Activated naive CD8-positive, alpha-beta T cell treated with anti-CD3 and anti-CD28 coated beads for 36 hours (primary cell): ENCODE measurements at places on chromosomes 2 and 18.

DNA sequence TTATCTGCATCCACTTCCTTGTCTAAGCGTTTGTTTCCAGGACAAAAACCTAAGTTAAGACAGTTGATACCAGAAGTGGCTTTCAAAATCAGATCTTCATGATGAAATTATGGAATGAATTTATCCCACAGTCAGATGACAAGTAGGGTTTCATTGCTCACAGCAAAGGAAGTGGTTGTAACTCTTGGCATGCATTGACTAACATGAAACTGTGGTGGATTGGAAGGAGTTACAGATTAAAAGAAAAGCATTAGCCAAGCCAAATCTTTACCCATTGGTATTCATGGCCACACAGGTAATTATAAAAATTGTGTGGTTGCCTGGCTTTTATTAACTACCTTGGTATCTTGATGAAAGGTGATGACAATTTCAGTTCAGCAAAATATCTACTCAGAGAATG lies 438.0 kb upstream of the NXPH2 start:
- no peak for DNase-seq

DNA sequence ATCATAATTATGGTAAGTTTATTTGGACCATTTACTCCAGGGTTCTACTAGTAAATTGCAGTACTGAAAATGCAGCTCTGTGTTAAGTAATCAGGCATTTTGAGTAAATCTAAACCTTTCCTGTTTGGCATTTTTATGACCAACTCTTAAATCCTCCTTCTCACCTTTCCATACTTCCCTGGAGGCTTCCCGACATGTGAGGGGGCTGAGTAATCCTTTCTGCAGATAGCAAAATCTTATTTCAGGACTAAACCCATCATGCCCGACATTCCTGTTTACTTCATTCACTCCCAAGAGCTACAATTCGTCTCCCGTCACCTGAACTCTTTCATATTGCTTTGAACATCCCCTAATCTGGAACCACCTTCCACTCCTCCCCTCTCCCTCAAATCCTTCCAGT lies 296.6 kb downstream of the IKZF2 start:
- DNase-seq = no peak

DNA sequence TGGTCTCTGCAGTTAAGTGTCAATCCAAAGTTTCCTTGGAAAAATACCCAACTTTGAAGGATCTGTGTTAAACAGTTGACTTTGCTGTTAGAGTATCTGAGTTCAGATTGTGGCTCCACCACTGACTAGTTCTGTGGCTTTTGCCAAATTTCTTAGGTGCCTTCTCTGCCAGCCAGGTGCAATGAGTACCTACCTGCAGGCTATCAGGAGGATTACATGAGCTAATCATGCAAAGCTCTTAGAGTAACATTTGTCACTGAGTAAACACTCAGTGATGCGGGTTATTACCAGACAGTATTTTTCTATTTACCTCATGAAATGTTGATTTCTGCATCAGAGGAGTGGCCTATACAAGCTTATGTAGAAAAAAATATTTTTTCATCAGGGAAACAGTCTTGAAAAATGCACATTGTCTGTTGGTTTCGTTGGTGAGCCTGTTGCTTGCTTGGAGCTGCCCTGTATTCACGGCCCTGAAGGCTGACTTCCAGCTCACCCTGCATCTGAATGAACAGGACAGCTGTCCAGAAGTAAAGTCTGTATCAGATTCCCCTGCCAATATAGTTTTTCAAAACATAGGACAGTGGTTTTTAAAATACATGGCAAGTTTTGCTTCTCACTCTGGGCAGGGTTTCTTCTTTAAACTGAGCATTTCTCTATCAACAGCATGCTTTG lies 235.1 kb downstream of the CDCA7 start:
- no peak for DNase-seq

GRCh38 chr2:202387608-202388342 lies 11.6 kb downstream of the BMPR2 start:
- no peak for DNase-seq

DNA sequence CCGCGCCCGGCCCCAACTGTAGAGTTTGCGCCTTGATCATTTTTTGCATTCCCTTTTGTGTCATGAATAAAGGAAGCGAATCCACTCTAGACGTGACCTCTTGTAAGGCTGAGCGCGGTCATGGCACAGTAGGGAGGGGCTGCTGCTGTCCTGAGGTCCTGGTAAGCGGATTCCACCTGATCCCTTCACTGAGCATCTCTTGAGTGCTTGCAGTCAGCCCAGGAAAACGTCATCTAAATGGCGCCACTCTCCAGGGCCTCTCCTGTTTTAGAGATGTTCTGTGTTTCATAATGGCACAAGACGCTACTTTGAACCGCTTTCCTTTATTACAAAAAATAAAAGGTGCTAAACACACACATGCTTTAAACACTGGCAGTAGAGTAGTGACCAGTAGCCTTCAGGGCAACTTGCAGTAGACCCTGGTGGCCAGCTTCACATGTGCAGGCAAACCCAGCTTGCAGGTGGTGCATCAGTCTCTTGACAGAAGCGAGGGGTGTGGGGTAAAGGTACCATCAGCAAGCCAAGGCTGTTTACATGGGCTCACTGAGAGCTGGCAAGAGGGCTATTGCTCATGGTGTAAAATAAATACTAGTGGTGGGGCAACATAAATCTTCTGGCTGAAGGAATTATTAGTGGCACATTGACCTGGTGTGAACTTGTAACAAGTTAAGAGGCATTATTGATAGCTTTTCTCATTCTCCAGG lies 43.0 kb upstream of the ACKR3 start:
- no peak for DNase-seq

DNA sequence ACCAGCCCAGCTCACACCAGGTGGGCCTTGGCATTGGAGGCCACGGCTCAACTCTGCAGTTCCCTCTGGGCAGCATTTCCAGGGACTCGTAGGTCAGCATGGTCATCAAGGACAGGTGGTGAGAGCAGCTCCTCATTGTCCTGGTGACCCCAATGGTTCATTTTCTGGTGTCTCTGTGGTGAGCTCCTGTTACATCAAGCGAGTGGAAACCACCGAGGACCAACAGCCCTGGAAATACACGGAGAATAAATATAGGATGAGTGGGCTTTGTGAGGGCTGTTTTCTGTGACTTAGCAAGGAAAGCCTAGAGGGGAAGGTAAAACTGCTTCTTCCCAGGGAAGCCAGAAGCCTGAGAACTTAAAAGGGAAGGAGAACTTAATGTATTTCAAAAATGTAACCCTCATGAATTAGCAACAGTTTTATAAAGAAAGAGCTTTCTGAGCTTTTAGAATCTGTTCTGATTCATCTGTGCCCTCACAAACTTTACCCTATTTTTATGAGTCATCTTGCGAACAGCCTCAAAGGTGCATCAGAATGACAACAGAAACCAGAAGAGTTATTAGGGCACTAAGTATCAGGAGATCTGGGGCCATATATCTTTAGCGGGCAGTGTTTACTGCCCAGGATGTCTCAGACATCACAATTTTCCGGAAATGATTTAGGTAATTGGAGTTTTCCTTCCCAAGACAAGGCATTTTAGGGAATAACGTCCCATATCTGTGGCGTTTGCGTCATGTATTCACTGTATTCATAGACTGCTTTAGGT lies 18.7 kb downstream of the C2orf92 start:
- no peak for DNase-seq

- DNase-seq = no peak
Observed at GRCh38 chr18:39958876-39959275, 1996.2 kb upstream of the PIK3C3 start.

DNA sequence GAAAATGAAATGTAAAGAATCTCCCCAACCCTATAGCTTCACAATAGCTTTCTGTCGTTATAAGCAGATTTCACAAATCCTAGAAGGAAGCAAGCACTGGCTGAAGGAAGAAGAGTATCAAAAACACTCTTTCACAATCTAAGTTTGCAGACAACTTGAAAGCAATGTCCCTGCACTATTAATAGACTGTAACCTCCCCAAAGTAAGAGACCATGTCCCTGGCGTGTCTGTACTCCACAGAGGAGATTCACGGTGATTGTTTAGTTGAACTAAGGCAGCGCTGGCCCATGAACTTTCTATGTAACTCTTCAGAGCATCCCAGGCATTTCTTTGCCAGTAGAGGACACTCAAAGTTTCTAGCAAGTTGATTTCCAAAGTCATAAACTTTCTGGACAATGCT lies 128.0 kb upstream of the HNRNPA3 start:
- no peak for DNase-seq

DNA sequence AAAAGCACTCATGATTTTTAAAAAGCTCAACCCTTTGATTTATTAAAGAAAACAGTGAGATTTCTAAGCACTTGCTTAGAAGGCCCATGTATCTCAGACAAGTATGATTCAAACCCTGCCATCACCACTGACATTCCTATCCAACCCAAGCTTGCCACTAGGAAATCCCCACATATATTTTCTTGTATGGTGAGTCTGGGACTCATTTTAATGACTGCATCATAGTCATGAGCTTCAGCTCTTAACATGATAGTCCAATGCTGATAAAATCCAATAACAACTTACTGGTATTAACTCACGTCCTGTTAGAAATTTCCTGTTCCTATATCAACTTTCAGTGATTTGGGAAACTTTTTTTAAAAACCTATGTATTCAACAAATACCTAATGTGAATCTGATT lies 39.4 kb upstream of the NCKAP5 start:
- DNase-seq = no peak
